ENCODE measurements at places on chromosomes 13 and 19.

GRCh38 chr13:52405767-52406494 is at the start of gene THSD1:
THSD1 (minus strand) TSS chr13:52406172; CDS start chr13:52402600, 3,572 bp downstream.
- DNase-seq: peak; percentile 64

DNA sequence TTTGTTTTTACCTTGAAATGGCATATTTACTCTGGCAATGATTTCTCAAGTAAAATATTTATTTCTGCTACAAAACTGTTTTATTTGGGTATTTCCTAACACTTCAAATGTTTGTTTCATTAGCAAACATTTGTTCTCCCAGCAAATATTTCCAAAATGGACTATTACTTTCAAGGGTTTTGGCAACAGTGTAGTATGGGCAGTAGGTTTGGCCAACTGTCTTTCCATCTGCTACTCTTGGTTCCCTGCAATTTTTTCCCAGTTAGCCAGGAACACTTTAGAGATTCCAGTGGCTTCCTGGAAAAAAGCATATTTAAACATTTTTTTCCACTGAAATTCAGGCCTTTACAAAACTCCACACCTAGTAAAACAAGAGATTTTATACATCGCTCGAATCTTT is 466.6 kb downstream of the SLITRK6 start:
- DNase-seq: peak; percentile 20

DNA sequence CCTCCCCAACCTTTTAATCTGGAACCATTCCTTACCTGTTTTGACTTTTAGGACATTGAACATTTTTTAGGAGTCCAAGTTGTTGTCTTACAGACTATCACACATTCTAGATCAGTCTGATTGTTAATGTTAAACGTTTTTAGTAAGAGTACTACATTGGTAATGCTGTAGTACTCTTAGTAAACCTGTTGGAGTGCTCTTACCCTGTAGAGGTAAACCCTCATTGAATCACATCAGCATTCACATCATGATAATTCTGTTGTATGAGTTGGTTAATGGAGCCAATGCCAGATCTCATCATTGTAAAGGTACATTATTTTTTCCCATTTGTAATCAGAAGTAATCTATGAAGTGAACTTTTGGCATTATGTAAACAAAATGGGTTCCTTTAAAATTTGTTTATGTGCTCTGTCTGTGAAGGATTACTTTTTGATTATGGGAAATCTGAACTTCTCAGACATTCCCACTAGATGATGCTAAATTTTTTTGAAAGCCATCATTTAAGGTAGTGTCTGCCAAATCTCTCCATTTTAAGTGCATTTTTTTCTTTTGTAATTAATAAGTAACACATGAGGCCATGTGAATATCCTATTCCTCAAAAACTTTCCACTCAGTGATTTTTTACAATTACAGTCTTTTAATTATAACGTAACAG is 55.2 kb downstream of the VWA8 start:
- no peak for DNase-seq

DNA sequence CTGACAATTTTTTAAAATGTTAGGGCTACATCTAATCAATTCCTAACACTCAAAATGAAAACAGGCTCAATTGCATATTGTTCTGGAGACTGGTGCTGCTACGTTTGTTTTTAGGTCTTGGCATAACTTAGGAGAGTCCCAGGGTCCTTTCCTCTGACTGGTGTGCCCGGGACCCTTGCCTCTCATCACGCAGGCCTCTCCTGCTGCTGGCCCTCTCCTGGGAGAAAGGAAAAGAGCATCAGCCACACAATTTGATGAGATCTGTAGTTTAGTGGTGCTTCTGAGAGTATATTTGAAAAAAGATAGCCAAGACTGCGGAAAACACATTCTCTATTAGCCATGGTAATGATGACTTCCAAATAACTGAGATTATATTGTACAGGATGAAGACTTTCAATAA is 380.0 kb downstream of the KLF12 start:
- no peak for DNase-seq
